ENCODE measurements at places on chromosomes 13 and 19.
A peak's percentile ranks its signal among the peaks of the same experiment; 100 is the strongest.

DNA sequence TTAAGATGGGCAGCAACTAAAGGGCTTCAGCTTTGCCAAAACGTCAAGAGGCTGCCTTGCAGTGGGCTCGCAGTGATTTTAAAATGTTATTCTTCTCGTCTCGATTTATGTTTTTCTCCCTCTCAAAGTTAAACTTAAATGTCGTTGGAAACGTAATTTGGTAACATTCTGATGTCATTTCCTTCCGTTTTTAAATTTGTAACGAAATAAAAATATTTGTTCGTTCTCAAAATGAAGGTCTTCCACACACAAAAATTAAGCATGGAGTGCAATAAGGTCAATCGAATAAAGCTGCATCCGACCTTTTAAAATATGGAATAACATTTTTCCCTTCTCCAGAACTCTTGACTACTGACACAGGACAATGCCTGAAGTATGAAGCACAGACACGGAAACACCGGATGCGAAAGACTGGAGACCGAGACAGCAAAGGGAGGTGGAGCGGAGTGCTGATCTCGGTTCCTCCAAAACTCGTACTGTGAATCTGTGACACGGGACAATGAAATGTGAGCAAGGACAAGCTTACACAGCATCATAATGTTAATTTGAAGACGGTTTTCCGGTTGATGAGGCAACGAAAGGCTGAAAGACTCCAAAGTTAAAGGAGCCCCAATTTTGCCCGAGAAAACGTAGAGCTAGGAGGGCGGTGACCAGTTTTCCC is 850 bp downstream of the MTMR6 start:
- peak; percentile 5 for DNase-seq

DNA sequence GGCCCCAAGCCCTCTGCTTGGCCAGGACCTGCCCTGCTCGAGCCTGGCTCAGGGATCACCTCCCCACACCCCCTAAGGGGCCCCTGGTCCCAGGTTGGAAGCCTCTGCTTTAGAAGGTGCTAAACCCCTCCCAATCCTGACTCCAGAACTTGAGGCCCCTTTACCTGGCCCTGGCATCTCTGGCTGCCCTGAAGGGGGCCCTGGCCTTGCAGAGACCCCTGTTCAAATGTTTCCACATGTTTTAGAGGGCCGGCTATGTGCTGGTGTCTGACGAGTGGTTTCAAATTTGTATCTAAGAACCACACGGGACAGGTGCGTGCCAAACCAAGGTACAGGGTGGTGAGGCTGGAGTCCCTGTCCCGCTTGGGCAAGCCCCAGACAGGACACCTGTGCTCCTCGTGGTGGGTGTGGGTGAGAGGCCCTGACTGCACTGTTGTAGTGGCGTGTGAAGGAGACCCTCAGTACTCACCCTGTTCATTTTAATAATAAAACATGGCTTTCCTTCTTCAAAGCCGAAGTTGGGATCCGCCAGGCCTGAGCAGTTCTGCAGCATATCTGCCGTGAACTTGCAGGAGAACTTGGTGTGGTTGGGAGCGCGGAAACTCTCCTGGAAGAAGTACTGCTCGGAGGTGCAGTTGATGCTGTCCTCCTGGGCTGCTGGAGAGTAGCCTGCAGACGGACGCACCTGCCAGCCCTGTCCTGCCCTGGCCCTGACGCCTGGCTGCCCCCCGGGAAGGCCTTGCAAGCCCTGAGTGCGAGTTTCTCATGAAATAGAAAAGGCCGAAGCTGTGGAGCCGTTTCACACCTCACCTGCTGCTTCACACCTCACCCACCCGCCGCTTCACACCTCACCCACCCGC is 5.4 kb downstream of the ATP4B start:
- no peak for DNase-seq

DNA sequence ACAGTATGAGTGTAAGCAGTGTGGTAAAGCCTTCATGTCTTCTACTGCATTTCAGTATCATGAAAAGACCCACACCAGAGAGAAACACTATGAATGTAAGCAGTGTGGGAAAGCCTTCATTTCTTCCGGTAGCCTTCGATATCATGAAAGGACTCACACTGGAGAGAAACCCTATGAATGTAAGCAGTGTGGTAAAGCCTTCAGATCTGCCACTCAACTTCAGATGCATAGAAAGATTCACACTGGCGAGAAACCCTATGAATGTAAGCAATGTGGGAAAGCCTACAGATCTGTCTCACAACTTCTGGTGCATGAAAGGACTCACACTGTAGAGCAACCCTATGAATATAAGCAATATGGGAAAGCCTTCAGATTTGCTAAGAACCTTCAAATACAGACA is 12.8 kb downstream of the ZNF844 start:
- no peak for DNase-seq

- no peak for DNase-seq
Measured at GRCh38 chr13:29582171-29582570, 13.3 kb downstream of the SLC7A1 start.

GRCh38 chr13:113013303-113013702 is 44.3 kb downstream of the MCF2L start:
- DNase-seq = no peak

- DNase-seq = no peak
Measured at GRCh38 chr13:33193428-33193974, 92.1 kb downstream of the STARD13 start.

DNA sequence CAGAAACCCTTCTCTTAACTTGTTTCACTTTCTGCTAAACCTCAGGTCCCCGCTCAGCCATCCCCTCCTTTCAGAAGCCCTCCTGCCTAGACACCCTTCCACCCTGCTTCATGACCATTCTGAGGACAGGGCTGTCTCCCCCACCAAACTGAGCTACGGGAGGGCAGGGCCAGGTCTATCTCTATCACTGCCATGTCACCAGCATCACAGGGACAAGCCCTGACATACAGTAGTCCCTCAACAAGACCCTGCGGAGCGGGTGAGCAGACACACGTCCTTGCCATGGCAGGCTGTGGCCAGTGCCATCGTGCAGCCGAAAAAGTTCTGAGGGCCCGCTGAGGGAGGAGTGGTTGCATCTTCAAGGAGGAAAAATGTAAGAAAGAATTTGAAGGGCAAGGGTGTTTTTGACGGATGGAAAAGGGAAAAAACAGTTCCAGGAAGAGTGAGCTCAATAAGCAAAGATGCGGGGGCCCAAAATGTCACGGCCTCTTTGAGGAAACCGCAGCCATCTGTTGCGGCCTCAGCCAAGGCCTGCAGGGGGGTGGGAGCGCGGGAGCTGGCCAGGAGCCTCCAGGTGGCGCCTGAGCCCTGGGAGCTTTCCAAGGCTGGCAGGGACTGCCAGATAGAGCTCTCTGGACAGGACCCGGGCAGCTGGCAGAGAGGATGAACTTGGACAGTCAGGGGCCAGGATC is 8.1 kb downstream of the PTGIR start:
- DNase-seq = no peak

DNA sequence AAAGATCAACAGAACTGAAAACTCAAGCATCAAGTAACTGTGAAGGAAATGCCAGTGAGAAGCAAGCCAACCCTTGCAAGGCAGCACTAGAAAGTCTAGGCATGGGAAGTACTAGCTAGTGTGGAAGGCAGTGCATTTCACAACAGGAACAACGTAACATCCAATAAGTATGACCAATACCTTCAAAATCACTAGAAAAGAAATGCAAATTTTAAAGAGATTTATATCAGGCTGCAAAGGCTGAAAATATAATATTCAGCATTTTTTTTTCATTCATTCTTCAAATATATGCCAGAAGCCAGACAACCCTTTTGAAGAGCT is 121.9 kb downstream of the DLEU7 start:
- DNase-seq = no peak

DNA sequence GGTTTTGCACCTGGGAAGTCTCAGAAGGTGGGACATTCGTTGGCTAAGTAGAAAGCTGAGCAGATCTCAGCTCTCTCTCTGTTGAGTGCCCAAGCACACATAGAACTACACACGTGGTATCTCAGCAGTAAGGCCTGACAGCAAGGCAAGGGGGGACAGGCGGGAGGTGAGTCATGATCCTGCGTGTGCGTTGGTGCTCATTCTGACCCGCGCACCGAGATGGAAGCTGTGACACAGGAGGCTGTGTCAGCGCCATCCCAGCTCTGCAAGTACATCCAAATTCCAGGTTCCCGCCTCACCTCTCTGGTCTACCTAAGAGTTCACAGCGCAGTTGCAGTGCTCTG is 135.7 kb downstream of the USP12 start:
- no peak for DNase-seq

DNA sequence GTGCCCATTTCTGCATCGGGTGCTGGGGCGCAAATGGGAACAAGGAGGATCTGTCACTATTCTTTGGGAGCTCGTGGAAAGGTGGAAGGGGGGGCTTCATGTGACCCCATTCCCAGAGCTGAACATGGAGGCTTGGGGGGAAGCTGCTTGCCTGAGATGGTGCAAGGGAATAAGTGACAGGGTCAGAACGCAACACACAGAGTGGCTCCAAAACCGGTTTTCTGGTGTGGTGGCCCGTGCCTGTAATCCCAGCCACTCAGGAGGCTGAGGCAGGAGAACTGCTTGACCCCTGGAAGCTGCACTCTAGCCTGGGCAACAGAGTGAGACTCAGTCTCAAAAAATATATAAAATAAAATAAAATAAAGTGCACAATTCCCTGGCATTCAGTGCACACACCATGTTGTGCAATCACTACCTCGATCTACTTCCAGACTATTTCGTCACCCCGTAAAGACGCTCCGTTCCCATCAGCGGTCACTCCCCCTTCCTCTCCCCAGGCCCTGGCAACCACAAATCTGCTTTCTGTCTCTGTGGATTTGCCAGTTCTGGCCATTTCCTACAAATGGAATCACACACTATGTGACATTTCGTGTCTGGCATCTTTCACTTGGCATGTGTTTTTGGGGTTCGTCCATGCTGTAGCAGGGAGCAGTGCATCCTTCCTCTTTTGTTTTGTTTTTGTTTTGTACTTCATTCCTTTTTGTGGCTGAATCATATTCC is 18.2 kb upstream of the COMP start:
- no peak for DNase-seq
